Activated CD4-positive, alpha-beta T cell treated with anti-CD3 and anti-CD28 coated beads, Interleukin-2, amount 50 U/mL, for 24 hours (primary cell): ENCODE measurements at places on chromosomes 12 and 14.

GRCh38 chr12:122368361-122369073 lies 54.0 kb downstream of the CLIP1 start:
- DNase-seq, result no peak

DNA sequence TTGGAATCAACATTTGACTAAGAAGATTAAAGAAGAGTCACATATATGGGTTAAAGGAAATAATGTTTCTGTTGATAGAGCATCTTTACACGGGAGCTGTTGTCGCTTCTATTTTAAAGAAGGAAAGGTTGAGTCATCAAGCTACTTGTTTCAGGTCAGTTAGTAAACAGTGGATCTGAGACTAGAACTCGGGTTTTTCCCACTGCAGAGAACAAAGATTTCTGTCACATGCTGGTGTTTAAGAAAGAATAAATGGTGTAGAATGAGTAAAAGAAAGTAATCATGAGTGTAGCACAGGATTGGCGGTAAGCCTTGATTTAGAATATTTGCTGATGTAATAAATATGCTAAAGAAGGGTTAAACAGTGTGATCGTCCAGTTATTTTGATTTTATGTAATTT lies 455.5 kb downstream of the AEBP2 start:
- no peak for DNase-seq

- DNase-seq, result no peak
Measured at GRCh38 chr14:104441275-104442106, 138.1 kb upstream of the C14orf180 start.

DNA sequence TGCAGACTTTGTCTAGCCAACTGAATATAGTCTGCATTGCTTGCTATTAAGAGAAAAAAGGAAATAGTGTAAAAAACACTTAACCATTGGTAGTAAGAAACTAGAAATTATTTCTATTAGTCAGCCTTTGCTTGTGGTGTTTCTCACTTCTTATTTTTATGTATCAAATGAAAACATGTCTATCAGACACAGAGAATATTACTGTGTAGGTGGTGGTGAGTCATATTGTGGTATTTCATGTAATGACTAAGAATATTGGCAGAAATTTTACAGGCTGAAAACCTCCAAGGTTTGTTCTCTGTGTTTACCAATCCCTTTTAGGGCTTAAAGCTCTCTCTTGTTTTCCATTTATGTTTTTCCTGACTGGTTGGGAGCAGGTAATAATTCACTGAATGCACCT lies 87.2 kb downstream of the DAAM1 start:
- no peak for DNase-seq
